Stimulated activated CD8-positive, alpha-beta memory T cell treated with anti-CD3 and anti-CD28 coated beads, Interleukin-7, amount 100 ng/mL, for 4 hours (primary cell): ENCODE measurements at places on chromosomes 5 and 9.
A peak's percentile ranks its signal among the peaks of the same experiment; 100 is the strongest.

GRCh38 chr9:114281473-114282103 lies 41.3 kb upstream of the ORM1 start:
- no peak for DNase-seq

DNA sequence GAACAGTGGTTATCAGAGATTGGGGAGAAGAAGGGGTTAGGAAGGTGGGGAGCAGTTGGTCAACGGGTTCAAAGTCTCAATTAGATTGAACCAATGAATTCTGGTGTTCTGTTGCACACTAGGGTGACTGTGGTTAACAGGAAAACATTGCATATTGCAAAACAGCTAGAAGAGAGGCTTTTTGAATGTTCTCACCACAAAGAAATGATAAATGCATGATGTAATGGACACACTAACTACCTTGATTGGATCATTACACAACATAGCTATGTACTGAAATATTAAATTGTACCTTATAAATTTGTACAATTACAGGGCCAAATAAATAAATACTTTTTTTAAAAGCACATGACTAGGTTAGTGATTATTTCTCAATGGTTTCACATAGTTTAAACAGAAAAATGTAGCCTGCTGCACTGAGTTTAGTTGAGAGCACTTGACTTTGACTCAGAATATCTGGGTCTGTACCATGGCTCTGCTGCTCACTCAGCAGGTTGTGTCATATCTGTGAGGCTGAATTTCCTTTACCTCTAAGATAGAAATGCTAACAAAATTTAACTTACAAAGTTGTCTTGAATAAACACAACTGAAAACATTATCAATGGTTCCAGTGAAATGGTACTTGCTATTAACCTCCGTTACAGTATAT lies 30.4 kb downstream of the NUDT12 start:
- DNase-seq = no peak

- DNase-seq = no peak
Measured at GRCh38 chr5:133271606-133272005, 219.8 kb downstream of the HSPA4 start.

DNA sequence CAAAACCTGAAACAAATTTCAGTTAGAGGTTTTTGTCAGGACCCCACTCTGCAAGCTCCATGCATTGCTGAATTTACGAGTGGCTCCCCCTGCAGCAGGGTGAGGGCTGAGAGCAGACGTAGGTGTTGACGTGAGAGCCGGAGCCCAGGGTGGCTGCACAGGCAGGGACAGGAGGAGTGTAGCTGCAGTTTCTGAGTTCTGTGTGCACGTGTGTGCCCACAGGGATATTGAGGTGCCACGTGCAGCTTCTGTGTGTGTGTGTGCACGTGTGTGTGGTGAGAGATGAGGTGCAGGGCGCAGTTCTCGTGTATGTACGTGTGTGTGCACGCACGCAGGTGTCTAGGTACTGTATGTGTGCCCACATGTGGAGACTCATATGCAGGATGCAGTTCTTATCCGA lies 14.6 kb downstream of the PLEKHG4B start:
- no peak for DNase-seq

- DNase-seq = no peak
Measured at GRCh38 chr5:135831439-135831838, 3.0 kb upstream of the SLC25A48 start.

- DNase-seq = no peak
Measured at GRCh38 chr5:132405646-132406045, 36.1 kb downstream of the SLC22A5 start.

DNA sequence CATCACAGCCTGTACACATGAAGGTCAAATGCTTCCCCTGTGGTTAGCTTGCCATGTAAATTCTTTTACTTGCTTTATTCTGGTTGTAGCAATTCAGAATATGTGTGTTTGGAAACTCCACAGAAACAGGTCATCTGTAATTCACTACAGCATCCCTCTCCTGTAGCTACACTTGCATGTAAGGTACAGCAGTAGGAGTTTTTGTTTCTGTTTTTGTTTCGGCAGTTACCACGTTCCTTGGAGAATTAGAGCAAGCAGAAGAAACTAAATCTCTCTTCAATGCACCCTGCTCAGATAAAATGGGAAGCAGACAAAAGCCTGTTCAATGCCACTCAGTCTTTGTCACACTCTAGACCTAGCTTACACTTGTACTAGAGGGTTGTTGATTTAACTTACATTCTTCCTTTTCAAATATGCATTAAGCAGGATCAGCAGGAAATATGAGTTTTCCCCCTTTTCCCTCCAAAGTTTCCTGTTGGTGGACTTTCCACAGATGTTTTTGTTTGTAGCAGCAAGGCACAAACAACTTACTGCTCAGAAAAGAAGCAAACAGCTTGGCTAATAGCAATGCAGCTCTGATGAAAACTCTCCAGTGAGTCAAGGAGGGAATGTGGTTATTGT lies 80.9 kb downstream of the YIPF5 start:
- no peak for DNase-seq

GRCh38 chr5:74638970-74639806 lies 1.3 kb downstream of the ENC1 start:
- DNase-seq = no peak

DNA sequence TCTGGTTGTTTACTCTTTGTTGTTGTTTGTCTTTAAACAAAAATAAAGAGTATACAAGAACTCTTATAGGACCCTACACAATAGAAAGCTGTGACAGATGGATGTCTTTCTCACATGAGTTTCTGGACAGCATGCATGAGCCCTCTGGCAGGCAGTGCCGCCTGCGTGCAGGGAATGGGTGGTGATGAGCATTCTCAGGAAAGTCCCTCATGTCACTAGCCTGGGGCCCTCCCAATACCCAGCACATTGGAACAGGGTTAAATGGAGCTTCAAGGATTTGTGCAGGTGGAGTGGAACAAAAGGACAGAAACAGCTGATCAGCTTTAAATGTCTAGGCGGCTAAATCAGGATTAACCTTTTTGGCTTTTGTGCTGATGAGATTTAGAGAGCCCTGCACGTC lies 181.0 kb upstream of the CD180 start:
- DNase-seq = no peak

DNA sequence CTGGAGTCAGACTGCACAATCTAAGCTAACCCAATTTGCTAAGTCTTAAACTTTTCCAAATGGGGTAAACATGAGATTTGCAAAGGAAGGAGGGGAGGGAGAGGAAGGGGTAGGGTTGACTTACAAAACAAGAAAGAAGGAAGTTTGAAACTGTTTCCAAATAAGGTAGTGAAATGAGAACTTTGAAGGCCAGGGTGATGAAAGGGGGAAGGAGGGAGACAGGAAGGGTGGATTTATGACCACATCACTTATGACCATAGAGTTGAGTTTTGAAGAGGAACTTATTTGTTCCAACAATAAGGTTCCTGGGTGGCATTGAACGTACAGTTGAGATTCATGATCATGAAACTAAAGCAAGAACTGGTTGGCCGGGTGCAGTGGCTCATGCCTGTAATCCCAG lies 72.5 kb upstream of the DAPK1 start:
- DNase-seq = no peak

DNA sequence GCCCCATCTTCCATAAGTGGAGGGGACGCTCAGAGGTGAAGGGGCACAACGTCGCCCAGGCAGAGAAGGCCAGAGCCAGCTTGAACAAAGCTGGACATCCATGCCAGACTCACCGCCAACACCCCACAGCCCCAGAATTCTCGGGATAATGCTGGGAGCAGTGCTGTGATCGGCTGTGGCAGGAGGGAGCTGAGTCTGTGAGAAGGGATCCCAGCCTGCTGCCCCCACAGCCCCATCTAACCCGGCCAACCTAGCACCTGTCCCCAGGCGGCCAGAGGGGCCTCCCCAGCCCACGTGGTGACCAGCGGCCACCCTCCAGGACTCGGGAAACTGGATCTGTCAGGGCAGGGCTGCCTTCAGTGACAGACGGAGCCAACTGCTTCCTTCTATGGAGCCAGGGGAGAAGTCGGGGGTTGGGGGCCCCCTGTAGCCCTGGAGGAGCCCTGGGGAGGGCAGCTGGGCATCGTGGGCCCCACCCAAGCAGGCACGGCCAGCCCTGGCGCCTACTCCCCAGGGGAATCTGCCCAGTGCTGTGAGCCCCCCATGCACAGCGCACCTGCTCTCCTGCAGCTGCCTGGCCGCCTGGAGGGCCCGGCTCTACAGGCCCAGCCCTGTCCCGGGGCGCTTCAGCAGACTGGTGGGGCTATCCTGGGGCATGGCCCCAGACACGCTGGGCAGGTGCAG lies 6.0 kb downstream of the BRD3 start:
- DNase-seq = no peak

- DNase-seq = peak; percentile 43
Measured at GRCh38 chr9:136629879-136630661, 32.6 kb upstream of the EGFL7 start.

GRCh38 chr5:169039592-169039991 lies 261.3 kb downstream of the SLIT3 start:
- no peak for DNase-seq

- DNase-seq = no peak
Measured at GRCh38 chr5:145960848-145961600, 24.6 kb downstream of the SH3RF2 start.

DNA sequence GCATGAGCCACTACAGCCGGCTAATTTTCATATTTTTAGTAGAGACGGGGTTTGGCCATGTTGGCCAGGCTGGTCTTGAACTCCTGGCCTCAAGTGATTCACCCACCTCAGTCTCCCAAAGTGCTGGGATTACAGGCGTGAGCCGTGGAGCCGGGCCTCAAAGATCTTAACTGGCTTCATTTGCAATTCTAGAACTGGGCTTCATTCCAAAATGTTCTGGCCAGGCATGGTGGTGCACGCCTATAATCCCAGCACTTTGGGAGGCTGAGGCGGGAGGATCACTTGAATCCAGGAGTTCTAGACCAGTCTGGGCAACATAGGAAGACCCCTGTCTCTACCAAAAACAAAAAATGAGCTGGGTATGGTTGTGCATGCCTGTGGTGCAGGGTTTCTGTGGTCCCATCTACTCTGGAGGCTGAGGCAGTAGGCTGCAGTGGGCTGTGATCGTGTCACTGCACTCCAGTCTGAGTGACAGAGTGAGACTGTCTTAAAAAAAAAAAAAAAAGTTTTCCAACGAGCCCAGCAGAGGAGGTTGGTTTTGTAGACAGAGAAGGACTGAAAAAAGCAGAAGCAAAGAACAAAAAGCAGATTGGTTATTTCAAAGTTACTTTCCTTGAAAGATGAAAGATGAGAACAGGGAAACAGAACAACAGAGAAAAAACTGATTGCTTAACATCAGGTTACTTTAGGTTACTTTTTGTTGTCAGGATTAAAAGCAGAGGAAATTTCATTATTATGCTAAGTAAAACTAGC lies 78.2 kb downstream of the ANKRD55 start:
- DNase-seq = no peak

GRCh38 chr5:119435436-119436132 lies 16.7 kb upstream of the HSD17B4 start:
- DNase-seq = peak; percentile 62

DNA sequence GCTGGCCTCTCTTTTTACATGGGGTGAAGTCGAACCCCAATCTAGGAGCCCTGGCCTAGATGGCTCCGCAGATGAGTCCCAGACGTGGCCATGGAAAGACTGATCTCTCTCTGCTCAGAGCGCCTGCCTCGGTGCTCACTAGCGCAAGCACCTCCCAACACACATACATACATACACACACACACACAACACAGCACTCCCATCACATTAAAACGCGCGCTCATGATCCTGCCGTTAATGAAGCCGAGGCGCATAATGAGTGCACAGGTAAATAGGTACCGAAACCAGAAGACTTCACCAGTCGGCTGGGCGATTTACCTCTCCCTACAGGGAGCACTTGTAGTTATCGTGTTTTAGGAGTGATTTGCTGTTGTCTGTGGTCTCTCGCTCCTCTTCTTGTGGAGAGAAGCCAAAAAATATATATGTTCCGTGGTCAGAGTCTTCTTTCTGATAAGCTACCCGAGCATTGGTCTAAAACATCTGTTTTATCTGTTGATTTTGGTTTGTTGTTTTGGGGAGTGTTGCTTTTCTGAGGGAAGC lies 207.7 kb downstream of the MEF2C start:
- no peak for DNase-seq

DNA sequence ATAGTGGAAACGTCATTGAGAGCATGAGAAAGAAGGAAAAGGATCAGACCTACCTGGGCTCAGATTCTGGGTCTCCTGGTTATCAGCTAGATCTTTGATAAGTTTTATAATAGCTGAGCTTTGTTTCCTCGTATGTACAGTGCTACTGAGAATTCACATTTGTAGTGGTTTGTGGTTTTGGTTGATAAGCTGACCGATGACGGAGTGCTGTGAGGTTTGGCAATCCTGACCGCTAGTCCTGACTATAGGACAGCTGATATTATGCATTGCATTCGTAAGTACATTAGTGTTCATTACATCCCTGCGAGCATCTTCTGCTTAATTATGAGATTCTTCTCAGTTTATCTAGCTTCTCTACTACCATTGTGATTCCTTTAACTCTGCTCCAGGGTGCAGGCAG lies 190.7 kb upstream of the SLC27A6 start:
- no peak for DNase-seq

DNA sequence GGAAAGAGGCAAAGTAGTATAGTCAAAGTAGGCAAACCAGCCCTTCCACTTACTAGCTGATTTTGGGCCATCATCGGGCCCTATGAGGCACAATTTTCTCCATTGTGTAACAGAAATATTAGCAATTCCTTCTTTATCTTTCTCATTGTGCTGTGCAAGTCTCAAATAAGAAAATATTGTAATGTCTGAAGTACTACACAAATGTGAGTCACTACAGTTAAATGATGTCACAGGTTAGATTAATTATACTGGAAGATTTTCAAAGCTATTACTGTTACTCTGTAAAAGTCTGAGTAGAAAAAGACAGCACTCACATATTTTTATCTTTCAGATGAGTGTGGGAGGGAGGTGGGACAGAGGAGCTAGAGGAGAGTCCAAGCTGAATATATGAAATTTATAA lies 12.4 kb upstream of the TMC1 start:
- no peak for DNase-seq

GRCh38 chr9:79603222-79603920 lies 31.6 kb downstream of the TLE4 start:
- no peak for DNase-seq

GRCh38 chr5:132001647-132002561 lies 9.6 kb downstream of the ACSL6 start:
- DNase-seq = no peak

DNA sequence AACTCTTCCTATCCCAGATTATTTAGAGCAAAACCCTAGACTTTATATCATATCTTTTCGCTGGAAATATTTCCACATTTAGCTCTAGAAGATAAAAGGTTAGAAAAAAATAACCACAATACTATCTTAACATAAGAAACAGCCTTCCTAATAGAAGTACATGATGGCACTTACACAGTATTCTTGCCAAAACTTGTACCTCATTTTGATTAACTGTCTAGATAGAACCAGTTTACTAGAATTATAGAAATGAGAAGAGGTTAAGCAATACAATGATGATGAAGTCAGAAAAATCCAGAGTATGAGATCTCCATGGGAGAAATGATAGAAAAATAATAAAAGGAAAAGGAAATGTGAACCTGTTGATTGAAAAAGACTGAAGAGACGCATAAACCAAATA lies 63.1 kb downstream of the SLC12A2 start:
- no peak for DNase-seq
